ENCODE measurements at places on chromosomes 6 and 20. TPM values are rescaled to one million over a fixed set of nuclear protein-coding genes. Genes with fewer than 3 reads are reported as not detected.

The GABRR2 gene
- total RNA-seq, result under 0.01 TPM

The LCA5 gene
- total RNA-seq, result 14.3 TPM

The MAP3K5 gene
- 18.3 TPM for total RNA-seq

The PLCB1 gene
- total RNA-seq, result 48.9 TPM

The FOXQ1 gene
- 1.2 TPM for total RNA-seq

The TRIM40 gene
- not detected for total RNA-seq

The ELMO2 gene
- 43.2 TPM for total RNA-seq

The PPIL6 gene
- 37.9 TPM for total RNA-seq

The RANBP9 gene
- 91.3 TPM for total RNA-seq

The FGD2 gene
- 0.82 TPM for total RNA-seq

The ZBTB46 gene
- total RNA-seq, result 22.4 TPM

All from frontal cortex (tissue), 4 donors.